ENCODE measurements at places on chromosomes 2 and 18. TPM values are rescaled to one million over a fixed set of nuclear protein-coding genes. Genes with fewer than 3 reads are reported as not detected.

Gene NR4A2
- total RNA-seq, result 23.0 TPM

- DNase-seq, result no peak
These were observed 2.5 kb downstream of the MYCN start for GRCh38 chr2:15942711-15943345.

DNA sequence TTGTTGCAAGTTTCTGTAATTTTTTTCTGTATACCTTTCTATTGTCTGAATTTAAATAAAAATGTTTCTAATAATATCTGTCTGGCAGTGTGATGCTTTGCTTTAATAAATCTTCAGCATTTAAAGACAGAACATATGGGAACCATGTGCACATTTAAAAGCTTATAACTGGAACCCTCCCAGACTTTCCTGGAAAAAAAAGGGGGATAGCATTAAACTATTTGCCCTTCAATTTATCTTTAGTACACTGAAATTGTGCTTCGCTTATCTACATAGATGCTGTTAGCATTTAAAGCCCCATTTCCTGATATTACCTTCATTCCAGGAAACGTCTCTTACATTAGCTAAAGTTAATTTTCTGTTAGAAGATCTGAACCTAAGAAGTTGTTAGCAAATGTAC, 64.6 kb downstream of the ZC3H6 start:
- no peak for DNase-seq

Gene TLX2
- total RNA-seq, result 0.21 TPM

DNA sequence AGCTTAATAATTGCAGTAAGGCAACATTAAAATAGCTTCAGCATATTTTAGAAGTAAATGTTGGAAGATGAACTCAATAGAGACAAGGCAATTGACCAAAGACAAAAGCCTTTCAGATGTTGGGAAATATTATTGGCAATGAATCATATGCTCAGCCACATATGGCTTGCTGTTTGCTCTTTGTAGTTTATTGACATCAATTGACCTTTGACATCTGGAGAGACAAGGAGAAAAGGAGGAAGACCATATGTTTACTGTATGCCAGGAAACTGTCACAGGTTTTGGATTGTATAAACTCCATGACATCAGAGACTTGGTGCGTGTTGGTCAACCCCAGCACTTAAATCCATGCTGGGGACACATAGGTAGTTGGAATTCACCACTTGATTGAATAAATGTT, 60.6 kb upstream of the SLC16A14 start:
- no peak for DNase-seq

Gene CHN1
- 3.8 TPM for total RNA-seq

DNA sequence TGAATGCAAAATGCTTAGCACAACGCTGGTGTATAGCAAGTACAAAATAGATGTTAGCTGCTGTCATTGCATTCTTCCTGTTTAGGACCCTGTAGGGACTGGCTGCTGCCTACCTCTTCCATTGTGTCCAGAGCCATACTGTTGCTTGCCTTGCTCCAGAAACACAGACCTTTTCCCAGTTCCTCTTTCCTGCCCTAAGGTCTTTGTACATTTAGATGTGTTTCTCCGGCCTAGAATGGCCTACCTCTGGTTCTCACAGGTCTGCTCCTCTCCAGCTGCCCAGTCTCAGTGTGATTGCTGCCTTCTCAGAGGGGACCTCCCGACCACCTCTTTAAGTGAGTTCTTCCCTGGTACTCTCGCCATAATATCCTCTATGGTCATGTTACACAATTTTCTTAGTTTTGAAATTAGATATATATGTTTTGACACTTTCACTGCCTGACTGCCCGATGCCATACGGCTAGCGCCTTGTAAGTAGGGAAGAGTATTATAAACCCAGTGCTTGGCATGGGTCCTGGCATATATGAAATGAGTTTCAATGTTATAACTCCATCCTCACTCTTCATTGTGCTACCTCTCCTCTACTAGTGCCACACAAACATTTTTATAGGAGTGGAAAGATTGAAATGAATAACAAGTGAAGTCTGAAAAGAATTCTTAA, 48.3 kb downstream of the RFTN2 start:
- DNase-seq, result no peak

Gene MC2R
- not detected for total RNA-seq

DNA sequence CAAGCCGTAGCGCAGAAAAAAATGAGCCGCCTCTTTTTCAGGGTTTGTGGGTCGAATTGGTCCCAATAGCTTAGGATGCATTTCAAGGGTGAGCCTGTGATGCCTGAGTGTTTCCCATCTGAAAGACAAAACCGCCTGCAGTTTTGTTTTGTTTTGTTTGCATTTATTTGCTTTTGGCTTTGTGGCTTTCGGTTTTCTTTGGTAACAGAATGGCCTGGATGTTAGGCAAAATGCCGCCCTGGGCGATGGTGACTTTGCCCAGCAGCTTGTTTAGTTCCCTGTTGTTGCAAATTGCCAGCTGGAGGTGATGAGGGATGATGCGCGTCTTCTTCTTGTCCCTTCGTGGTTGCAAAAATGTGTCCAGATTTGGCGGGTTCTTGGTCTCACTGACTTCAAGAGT, 109.4 kb downstream of the LTBP1 start:
- no peak for DNase-seq
